ENCODE measurements at places on chromosomes 16 and 17. TPM values are rescaled to one million over a fixed set of nuclear protein-coding genes. Genes with fewer than 3 reads are reported as not detected.

DNA sequence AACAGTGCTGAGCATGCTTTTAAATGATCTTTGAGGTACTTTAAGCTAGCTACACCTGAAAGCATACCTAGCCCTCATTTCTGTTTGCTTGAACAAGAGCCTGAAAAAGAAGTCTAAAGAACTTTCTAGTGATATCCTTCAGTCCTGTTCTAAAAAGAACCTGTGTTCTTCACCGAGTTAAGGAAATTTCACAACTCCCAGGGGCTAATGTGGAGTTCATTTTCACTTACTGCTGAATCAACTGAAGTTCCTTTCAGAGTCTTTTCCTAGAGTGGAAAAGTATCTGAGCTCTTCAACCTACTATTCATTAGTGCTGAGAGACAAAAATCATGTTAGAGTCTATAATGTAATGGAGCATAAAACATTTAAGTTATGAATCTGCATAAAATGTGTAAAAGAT is 66.9 kb downstream of the CHD9 start:
- H3K4me1 ChIP-seq: peaks cover 7% of the 10 kb centered on the region
- H3K27me3 ChIP-seq: no peaks in the 10 kb centered on the region
- no peak for DNase-seq
- no peak overlapping the region for H3K4me3 ChIP-seq
- no peaks in the 10 kb centered on the region for H3K36me3 ChIP-seq

DNA sequence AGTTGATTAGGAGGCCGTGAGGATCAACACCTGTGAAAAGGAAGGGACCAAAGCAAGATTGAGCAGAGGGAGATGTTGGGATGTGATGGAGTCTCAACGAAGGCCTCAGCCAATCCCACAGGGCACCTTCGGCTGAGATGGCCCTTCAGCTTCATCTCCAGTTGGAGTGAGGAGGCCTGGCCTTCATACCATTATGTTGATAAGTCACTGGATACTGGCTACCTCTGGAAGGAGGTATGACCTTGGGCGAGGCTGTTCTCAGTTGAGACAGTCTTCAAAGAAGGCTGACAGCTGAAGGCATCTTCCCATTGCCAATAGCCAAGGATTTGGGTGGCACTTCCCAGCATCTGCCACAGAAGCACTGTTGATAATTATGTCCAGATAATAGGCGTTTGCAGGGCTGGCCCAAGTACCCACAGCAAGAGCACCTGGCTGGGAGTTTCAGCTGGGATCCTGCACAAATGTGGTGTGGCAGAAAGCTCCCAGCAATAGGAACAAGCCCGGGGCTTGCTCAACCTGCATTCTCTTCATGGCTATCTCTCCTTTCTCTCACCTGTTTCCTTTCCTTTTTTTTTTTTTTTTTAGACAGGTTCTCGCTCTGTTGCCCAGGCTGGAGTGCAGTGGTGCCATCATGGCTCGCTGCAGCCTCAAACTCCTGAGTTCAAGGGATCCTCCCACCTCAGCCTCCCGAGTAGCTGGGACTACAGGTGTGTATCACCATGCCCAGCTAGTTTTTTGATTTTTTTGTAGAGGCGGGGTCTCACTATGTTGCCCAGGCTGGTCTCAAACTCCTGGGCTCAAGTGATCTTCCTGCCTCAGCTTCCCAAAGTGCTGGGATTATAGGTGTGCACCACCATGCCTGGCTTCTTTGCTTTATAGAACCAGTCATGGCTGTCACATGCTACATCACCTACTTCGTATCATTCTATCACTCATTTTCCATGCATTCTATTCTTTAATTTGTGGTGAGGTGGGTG is 18.2 kb upstream of the MAP3K14 start:
- DNase-seq: no peak
- H3K4me1 ChIP-seq: no peaks in the 10 kb centered on the region
- H3K27ac ChIP-seq: no peak overlapping the region

GRCh38 chr17:73799096-73799495 is 154.9 kb upstream of the SDK2 start:
- H3K4me3 ChIP-seq: no peak overlapping the region
- no peaks in the 10 kb centered on the region for H3K27me3 ChIP-seq
- no peaks in the 10 kb centered on the region for H3K4me1 ChIP-seq

- H3K27me3 ChIP-seq: no peaks in the 10 kb centered on the region
- H3K36me3 ChIP-seq: no peaks in the 10 kb centered on the region
- H3K4me1 ChIP-seq: no peaks in the 10 kb centered on the region
- H3K4me3 ChIP-seq: no peak overlapping the region
- H3K27ac ChIP-seq: no peak overlapping the region
These were observed 34.9 kb downstream of the WNT9B start for GRCh38 chr17:46886310-46886663.

DNA sequence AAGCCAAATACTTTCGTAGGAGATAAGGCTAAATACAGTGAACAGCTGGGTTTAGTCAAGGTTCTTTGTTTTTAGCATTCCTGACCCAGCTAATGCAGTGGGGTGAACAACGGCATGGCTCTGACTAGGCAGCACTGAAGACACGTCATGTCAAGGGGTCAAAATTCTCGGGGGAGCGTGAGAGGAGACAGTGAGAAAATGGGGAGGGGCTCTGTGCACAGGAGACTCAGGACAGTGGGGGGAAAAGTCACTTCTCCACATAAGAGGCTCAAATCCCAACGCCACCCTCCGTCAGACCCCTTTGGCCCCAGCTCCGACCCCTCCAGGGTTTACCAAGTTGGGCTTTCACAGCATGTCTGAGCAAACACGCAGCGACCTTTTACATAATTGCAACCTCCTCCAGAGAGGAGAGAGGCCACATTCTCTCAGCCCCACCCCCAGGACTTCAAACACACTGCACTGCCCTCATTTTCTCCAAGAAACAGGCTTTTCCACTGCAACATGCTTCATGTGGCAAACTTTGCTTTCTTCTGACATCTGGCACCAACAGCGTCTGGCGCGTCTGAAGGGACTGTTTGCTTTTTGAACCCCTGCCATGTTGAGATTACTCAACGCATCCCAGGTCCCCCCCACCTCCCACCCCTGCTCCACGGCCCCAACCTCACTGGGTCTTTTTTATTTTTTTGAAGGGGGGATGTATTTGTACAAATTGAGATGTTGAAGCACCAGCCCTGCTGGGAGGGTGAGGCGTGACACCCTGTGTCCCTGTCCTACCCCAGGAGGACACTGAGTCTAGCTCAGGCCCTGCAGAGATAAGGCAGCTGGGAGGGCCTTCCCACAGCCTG is 30.0 kb downstream of the AXIN2 start:
- peaks cover 32% of the 10 kb centered on the region for H3K36me3 ChIP-seq
- H3K27ac ChIP-seq: peak overlapping the region; percentile 85
- H3K4me1 ChIP-seq: peaks cover 45% of the 10 kb centered on the region
- peak overlapping the region; percentile 8 for H3K4me3 ChIP-seq
- no peaks in the 10 kb centered on the region for H3K27me3 ChIP-seq
- DNase-seq: peak; percentile 78

- H3K27ac ChIP-seq: no peak overlapping the region
- peak; percentile 6 for DNase-seq
- H3K27me3 ChIP-seq: no peaks in the 10 kb centered on the region
- no peaks in the 10 kb centered on the region for H3K4me1 ChIP-seq
- H3K36me3 ChIP-seq: no peaks in the 10 kb centered on the region
These were observed 9.1 kb downstream of the NAGPA start for GRCh38 chr16:5024632-5025031.

DNA sequence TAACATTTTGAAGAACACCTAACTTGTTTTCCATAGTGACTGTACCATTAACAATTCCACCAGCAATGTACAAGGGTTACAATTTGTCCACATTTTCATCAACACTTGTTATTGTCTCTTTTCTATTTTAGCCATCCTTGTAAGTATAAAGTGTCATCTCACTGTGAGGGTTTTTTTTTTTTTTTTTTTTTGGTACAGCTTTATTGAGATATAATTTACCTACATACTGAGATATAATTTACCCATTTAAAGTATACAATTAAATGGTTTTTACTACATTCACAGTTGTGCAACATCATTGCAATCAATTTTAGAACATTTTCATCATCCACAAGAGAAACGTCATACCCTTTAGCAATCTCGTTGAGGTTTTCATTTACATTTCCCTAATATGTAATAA is 17.9 kb upstream of the TMIGD1 start:
- H3K27me3 ChIP-seq: no peaks in the 10 kb centered on the region
- no peak overlapping the region for H3K4me3 ChIP-seq
- H3K27ac ChIP-seq: no peak overlapping the region
- DNase-seq: no peak

The GRAPL gene
- total RNA-seq: 1.6 TPM
